ENCODE measurements at places on chromosomes 1 and 21.

- no peak for DNase-seq
Observed at GRCh38 chr21:34201481-34201858, 128.1 kb downstream of the MRPS6 start.

DNA sequence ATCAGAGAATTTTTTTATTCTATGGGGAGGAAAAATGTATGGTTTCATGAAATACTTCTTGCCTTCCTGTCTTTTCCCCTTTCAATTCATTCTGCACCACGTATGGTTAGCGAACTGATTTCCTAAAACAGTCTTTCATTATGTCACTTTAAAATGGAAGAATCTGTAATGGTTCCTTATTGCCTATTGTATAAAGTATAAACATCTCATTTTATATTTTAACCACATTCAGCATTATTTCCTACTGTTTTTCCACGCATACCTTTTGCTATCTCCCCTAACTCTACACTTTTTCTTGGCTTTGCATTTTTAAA is 232.3 kb upstream of the B3GALT2 start:
- no peak for DNase-seq

DNA sequence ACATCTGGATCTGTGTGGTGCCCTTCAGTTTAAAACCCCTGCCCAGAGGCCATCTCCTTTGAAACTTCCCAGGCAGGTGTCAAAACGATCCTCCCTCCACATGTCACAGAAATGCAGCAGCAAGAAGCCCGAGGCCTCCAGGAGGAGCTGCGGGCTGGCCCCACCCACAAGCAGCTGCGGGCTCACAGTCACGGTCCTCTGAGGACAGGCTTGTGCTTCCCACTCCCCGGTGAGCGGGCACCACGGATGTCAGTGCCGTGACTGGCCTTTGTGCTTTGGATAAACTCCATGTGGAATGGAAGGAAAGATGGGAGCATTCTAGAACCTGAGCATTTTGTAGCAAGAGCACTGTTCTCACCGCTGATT is 65.8 kb downstream of the SIK1 start:
- no peak for DNase-seq

DNA sequence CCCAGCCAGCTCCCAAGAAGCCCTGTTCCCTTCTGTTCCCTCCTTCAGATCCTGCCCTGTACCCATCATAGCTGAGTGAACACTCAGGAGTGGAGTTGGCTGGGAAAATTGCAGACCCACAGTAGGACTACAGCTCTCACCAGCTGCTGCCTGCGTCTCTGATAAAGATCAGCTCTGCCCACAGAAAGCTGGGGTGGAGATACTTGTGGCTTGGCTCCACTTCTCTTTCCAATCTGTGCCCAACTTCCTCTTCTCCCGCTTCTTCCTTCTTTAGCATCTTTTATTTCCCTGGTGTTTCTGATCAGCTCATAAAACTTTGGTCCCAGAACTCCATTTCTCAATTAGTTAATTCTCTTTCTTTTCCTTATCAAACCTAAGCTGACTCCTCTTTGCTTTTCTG is 5.5 kb upstream of the CD1A start:
- DNase-seq, result no peak

DNA sequence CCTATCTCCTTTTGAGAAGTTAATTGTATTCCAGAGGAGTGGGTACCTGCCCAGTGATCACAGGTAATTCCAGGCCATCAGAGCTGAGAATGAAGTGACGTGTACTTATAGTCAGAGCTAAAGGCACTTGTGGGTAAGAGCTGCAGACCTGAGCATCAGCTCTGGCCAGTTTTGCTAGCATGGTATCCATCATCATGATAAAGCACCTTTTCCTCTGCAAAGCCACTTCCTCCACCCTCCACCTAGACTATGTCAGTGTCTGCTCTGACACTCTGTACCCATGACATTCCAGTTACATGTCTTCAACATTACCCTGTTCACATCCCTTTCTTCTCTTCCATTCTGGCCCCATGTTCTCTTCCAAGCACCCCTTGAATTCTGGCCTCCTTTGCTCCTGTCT is 157.3 kb downstream of the GRIK3 start:
- no peak for DNase-seq

- no peak for DNase-seq
Observed at GRCh38 chr1:66585002-66585401, 51.0 kb downstream of the SGIP1 start.

DNA sequence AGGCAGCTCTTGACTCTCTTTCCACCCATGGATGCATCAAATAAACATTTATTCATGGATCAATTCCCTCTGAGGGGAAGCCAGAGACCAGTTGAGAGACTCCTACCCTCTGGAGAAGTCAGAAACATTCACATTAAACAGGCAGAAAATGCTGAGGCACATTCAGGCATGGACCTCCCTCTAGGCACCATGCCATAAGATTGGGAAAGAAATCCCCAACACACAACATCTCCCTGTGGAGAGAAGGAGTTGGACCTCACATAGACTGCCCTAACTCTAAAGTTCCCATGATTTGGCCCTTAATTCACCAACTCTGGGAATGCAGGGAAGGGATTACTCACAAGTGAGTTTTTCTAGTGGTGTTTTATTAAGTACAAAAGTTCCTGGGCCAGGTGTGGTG is 415.3 kb upstream of the C1orf87 start:
- no peak for DNase-seq

GRCh38 chr1:230139741-230140140 is 72.7 kb downstream of the GALNT2 start:
- no peak for DNase-seq

GRCh38 chr1:87230501-87230900 is 98.2 kb upstream of the LMO4 start:
- DNase-seq, result no peak

DNA sequence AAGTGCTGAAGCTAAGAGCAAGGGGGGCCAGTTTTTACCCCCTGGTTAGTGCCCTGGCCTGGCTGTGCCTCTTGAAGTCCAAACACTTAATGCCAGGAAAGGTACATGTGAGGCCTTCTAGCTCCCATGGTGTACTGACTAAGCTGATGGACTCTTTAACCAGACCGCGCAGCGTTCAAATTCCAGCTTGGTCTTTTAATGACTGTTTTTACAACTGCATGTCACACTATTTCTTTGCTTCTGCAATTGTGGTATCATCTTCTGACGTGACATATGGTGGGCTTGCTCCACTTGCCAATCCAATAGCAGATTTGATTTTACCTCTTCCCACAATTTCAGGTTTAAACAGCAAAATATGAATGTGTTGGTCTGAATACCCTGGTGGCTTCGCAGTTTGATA is 197.3 kb downstream of the HUNK start:
- DNase-seq, result no peak

- no peak for DNase-seq
Observed at GRCh38 chr21:45113543-45113942, 39.2 kb downstream of the ADARB1 start.

DNA sequence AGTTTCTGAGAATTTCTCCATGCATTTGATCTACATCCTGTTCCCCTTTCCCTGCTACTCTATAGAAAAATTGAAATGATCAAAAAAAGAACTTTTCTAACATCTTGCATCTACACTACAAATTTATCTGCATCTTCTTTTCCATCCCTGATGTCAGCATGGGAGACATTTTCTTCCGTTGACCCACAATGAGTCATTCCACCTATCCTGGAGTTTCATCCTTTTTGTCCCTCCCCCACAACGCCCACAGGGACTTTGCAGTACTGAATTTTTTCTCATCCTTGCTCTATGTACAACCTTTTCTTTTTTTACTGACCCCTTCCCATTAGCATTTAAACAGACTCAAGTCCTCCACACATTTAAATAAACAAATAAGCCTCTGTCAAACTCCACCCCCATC is 112.2 kb upstream of the MROH9 start:
- DNase-seq, result no peak
